ENCODE measurements at places on chromosomes 12 and 14. TPM values are rescaled to one million over a fixed set of nuclear protein-coding genes. Genes with fewer than 3 reads are reported as not detected.

DNA sequence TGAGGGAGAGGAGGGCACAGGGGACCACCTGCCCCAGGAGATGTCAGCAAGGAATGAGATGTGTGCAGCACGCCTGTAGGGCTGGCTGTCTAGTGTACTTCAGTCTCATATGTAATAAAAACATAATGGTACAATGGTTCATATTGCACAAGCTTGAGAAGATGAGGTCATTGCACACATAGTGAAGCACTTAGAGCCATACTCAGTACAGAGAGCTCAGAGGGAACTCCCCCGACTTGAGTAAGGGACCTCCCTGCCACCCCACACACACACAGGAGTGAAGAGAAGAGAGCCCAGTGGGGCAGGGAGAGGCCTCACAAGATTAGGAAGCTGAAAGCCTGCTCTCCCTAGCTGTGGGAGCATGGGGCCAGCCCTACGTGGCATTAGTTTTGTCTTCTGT, 61.5 kb downstream of the SLC6A12 start:
- no peak for DNase-seq
- no peaks in the 10 kb centered on the region for H3K27me3 ChIP-seq
- no peaks in the 10 kb centered on the region for H3K4me1 ChIP-seq
- no peaks in the 10 kb centered on the region for H3K36me3 ChIP-seq

GRCh38 chr12:103268831-103269514, 226.8 kb downstream of the C12orf42 start:
- H3K27me3 ChIP-seq: no peaks in the 10 kb centered on the region
- no peaks in the 10 kb centered on the region for H3K36me3 ChIP-seq
- no peak overlapping the region for H3K27ac ChIP-seq
- no peak for DNase-seq
- H3K4me3 ChIP-seq: no peak overlapping the region

DNA sequence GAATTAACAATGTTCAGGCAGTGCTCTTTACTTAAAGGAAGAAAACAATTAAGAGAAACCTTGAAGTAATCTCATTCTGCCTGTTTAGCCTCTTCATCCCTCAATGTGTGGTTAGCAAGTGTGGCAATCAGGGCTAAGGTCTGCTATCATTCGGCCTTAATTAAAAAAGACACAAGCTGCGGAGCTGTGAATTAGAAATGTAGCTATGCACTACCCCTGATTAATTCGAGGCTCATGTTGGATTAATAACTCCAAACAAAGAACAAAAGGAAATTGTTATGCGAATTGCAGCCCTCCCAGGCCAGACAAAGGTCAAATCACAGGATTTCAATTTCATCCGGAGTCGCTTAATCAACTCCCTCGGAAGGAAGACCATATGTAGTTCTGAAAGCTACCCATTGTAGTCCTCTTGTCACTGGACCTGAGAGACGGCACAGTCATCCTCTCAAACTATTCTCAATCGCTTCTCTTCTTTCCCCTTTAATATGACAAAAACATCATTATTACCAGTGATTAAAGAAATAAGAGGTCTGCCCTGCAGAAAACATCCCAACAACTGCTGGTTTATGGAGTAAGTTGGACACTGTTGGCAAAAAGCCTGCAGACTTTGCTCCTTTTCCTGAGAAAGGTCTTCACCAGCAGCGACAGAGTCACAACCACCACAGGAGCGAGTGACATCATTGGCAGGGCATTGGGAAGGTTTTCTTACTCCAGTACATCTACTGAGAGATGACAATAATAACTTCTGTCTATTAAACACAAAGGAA, 71.1 kb upstream of the SOX5 start:
- H3K27me3 ChIP-seq: no peaks in the 10 kb centered on the region
- DNase-seq: no peak
- H3K4me1 ChIP-seq: no peaks in the 10 kb centered on the region
- no peaks in the 10 kb centered on the region for H3K36me3 ChIP-seq
- H3K27ac ChIP-seq: no peak overlapping the region

- no peak overlapping the region for H3K4me3 ChIP-seq
- H3K36me3 ChIP-seq: no peaks in the 10 kb centered on the region
- H3K27ac ChIP-seq: no peak overlapping the region
- DNase-seq: no peak
Observed at GRCh38 chr12:72546106-72546505, 273.9 kb downstream of the TRHDE start.

DNA sequence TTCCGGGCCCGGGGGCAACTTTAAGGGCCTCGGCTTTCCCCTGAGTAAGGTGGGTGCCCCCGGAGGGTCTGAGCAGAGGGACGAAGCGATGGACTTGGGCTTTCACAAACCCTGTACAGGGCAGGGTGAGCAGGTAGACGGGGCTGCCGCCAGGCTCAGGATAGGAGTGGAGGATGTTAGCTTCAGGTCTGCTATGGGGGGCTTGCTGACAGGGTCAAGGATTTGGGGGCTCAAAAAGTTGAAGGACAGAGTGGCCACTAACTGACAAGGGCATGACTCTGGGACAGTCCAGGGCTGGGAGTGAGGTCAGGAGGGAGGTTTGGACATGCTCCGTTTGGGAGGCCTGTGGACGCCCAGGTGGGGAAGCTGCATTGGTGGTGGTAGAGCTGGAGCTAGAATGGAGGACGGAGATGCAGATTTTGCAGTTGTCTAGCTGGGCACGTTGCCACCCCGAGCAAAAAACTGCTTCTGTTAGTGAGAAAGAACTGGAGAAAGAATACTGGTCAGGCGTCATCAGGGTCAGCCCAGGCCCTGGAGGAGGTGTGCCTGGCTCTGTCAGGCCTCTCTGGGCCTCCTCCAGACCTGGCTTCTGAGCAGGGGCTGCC, 113.3 kb downstream of the ADGRD1 start:
- DNase-seq: no peak
- no peak overlapping the region for H3K27ac ChIP-seq
- H3K36me3 ChIP-seq: no peaks in the 10 kb centered on the region
- no peak overlapping the region for H3K4me3 ChIP-seq

DNA sequence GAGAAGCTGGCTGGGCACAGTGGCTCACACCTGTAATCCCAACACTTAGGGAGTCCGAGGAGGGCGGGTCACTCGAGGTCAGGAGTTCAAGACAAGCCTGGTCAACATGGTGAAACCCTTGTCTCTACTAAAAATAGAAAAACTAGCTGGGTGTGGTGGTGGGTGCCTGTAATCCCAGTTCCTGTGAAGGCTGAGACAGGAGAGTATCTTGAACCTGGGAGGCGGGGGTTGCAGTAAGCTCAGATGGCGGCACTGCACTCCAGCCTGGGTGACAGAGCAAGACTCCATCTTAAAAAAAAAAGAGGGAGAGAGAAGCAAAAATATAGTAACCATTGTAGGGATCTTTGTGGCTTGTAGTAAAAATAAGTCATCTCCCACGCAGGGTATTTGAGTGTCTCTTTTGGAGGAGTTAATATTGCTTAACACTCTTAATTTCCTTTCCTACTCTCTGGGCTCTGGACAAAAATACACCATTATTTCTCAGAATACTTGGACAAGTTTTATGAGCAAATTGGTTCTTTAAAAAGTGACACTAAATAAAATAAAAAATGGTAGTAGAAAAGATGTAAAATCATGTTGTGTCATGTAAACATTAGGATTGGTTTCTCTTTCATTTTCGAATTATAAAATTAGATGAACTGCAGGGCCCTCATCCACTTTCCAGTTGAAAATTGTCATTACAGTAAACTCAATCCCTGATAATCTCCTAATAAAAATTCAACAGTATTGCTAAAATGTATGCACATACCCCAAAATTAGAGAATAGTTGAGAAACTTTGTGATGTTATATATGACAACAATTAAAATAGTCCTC, 61.1 kb upstream of the C12orf71 start:
- no peaks in the 10 kb centered on the region for H3K4me1 ChIP-seq
- H3K36me3 ChIP-seq: no peaks in the 10 kb centered on the region
- DNase-seq: no peak

HSPB8 gene
- 20.6 TPM for total RNA-seq

DNA sequence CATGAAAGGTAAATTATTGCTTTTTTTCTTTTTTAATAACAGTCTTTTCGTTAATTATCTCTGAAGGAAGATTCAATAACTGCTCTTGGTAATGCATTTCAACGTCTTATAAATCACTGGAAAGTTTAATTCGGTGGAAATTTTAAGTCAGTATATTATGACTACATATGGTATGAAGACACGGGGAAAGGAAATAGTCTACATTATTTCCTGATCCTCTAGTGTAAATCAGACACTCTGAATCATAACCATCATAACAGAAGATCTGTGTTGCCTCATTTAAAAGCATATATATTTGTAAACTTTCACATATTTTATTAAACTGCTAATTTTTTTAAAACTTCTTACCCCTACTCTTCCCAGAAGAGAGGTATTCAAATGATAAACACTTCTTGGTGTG, 53.7 kb downstream of the EFCAB11 start:
- DNase-seq: no peak
- H3K4me1 ChIP-seq: no peaks in the 10 kb centered on the region
- no peak overlapping the region for H3K4me3 ChIP-seq
- H3K27ac ChIP-seq: no peak overlapping the region
- H3K27me3 ChIP-seq: no peaks in the 10 kb centered on the region

- DNase-seq: no peak
- H3K36me3 ChIP-seq: no peaks in the 10 kb centered on the region
- no peaks in the 10 kb centered on the region for H3K4me1 ChIP-seq
- no peak overlapping the region for H3K27ac ChIP-seq
Observed at GRCh38 chr14:68345738-68346137, 447.1 kb downstream of the ZFP36L1 start.

DPPA3 gene
- not detected for total RNA-seq

- peaks cover 17% of the 10 kb centered on the region for H3K4me1 ChIP-seq
- no peak overlapping the region for H3K4me3 ChIP-seq
- no peak overlapping the region for H3K27ac ChIP-seq
Observed at GRCh38 chr12:50200552-50201273, 33.5 kb upstream of the CERS5 start.

DNA sequence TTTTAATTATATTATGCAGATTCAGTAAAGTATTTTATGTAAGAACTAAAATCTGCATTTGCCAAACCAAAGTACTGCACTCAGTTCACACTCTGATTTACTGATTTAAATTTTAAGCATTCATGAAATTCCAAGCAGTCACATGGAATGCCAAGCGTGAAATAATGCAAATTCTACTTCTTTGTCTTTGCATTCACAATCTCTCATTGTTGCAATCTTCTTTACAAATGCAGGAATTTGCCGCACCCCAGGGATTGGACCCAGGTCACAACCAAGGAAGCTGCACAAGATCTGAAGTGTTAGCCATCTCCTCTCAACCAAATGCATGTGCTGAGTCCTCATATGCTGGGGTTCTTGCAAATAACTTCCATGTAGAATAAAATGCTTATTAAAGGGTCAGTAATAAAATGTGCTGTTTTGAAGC, 71.9 kb downstream of the TUNAR start:
- no peak for DNase-seq
- H3K27me3 ChIP-seq: no peaks in the 10 kb centered on the region
- H3K4me3 ChIP-seq: no peak overlapping the region
- no peaks in the 10 kb centered on the region for H3K4me1 ChIP-seq
- H3K36me3 ChIP-seq: no peaks in the 10 kb centered on the region

- H3K27ac ChIP-seq: no peak overlapping the region
- no peaks in the 10 kb centered on the region for H3K4me1 ChIP-seq
- no peak for DNase-seq
- H3K36me3 ChIP-seq: no peaks in the 10 kb centered on the region
- H3K27me3 ChIP-seq: no peaks in the 10 kb centered on the region
Observed at GRCh38 chr12:50676756-50677155, 87.1 kb upstream of the ATF1 start.

DNA sequence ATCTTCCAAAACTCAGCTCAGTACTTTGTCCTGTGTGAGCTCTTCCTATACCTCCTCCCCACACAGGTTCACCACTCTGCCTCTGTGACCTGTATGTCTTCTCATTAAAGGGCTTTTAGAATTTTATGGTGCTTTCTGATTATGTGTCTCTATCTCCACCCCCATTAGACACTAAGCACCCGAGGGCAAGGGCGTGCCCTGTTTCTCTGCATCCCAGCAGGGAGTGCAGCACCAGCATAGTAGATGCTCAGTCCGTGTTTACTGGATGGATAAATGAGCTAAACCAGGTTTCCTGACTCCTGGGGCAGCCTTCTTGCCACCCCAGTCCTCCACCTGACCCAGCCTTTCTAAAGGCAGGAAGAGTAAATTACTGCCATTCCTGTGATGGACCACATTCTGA, 333.8 kb downstream of the CACNA1C start:
- no peak overlapping the region for H3K27ac ChIP-seq
- H3K4me3 ChIP-seq: no peak overlapping the region
- no peaks in the 10 kb centered on the region for H3K4me1 ChIP-seq
- no peaks in the 10 kb centered on the region for H3K27me3 ChIP-seq
- no peaks in the 10 kb centered on the region for H3K36me3 ChIP-seq

All from Peyer's patch (tissue), 4 donors.